ENCODE measurements at places on chromosomes 11 and 22. TPM values are rescaled to one million over a fixed set of nuclear protein-coding genes. Genes with fewer than 3 reads are reported as not detected.

PANX1 gene
- total RNA-seq = 65.4 TPM

RFPL1 gene
- not detected for total RNA-seq

OR52A1 gene
- total RNA-seq = under 0.01 TPM

P2RY6 gene
- 0.21 TPM for total RNA-seq

SLC22A6 gene
- not detected for total RNA-seq

GVQW3 gene
- total RNA-seq = 0.43 TPM

CD3E gene
- not detected for total RNA-seq

POU2F3 gene
- total RNA-seq = 0.24 TPM

SLC22A8 gene
- not detected for total RNA-seq

MIEF1 gene
- 27.3 TPM for total RNA-seq

ROM1 gene
- 3.0 TPM for total RNA-seq

VPREB1 gene
- not detected for total RNA-seq

TMEM9B gene
- 52.2 TPM for total RNA-seq

OR5AK2 gene
- total RNA-seq = not detected

OR51B4 gene
- not detected for total RNA-seq

MMP13 gene
- total RNA-seq = not detected

AGBL2 gene
- 0.48 TPM for total RNA-seq

CHEK1 gene
- 5.3 TPM for total RNA-seq

ALKBH8 gene
- 5.1 TPM for total RNA-seq

POLR3H gene
- 13.2 TPM for total RNA-seq

KMT2A gene
- 17.1 TPM for total RNA-seq

POLDIP3 gene
- total RNA-seq = 16.1 TPM

P2RX6 gene
- total RNA-seq = not detected

EXPH5 gene
- 11.7 TPM for total RNA-seq

OR51I1 gene
- 0.24 TPM for total RNA-seq

CRYBA4 gene
- total RNA-seq = not detected

UBQLNL gene
- not detected for total RNA-seq

OR8G5 gene
- total RNA-seq = not detected

NRGN gene
- not detected for total RNA-seq

CSNK2A3 gene
- 2.2 TPM for total RNA-seq

APOL5 gene
- not detected for total RNA-seq

GDPD4 gene
- total RNA-seq = not detected

NECTIN1 gene
- total RNA-seq = 90.4 TPM

DBX1 gene
- total RNA-seq = not detected

PAMR1 gene
- 2.6 TPM for total RNA-seq

PKNOX2 gene
- total RNA-seq = not detected

CTSW gene
- total RNA-seq = not detected

CAPN5 gene
- total RNA-seq = 2.1 TPM

HEPN1 gene
- not detected for total RNA-seq

SMIM35 gene
- not detected for total RNA-seq

MN1 gene
- total RNA-seq = 2.9 TPM

DKK3 gene
- 285 TPM for total RNA-seq

IGSF9B gene
- under 0.01 TPM for total RNA-seq

CHCHD10 gene
- total RNA-seq = 9.2 TPM

PPARA gene
- 8.9 TPM for total RNA-seq

MPZL3 gene
- total RNA-seq = 34.3 TPM

MRPL40 gene
- 69.7 TPM for total RNA-seq

LRFN4 gene
- total RNA-seq = 26.7 TPM

CRYBB3 gene
- total RNA-seq = not detected

P4HA3 gene
- not detected for total RNA-seq

ART1 gene
- not detected for total RNA-seq

PUS3 gene
- 18.5 TPM for total RNA-seq

MUC6 gene
- total RNA-seq = not detected

TMEM45B gene
- total RNA-seq = 176 TPM

PHF21A gene
- 5.8 TPM for total RNA-seq

KCNJ5 gene
- 7.5 TPM for total RNA-seq

Data from tracheal epithelial cell (primary cell).